ENCODE measurements at places on chromosomes 6 and 20.
A peak's percentile ranks its signal among the peaks of the same experiment; 100 is the strongest.

DNA sequence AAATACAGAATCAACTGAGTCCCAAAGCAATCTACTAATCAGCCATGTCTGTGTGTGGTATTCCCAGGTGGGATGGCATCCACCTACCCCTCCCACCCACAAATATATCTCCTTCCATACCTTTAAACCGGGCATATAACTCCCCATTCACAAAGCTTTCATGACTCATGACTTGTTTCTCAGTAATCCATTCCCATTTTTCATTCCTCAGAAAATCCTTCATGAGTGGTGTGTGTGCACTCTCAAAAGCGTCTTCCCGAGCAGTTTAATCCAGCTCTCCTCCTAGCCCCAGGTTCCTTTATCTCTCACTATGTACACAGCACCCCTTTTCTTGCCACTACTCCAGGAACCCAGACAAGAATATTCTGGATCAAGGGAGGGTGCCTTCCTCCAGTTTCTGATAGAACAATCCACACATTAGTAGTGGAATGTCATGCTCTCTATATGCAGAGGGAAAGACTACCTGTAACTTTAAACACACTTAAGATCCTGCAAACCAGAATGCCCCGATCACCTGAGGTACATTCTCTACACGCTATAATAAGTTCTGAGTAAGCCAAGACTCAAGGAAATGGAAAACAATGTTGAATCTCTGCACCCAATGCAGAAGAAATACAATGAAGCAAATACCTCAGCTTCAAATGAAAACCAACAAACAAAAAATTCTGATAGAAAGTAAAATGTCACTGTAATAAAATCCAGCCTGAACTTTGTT lies 55.7 kb upstream of the IPCEF1 start:
- no peak for DNase-seq

DNA sequence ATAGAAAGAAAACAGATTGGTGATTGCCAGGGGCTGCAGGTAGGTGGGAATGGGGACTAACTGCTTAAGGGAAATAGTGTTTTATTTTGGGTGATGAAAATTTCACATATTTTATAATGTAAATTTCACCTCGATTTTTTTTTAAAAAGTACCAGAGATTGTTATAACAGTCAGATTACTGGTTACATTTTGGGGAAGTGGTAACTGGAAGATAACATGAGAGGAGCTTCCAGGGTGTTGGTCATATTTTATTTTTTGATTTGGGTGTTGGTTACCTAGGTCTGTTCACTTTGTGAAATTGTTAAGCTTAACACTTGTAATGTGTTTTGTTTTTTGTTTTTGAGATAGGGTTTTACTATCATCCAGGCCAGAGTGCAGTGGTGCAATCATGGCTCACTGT lies 17.2 kb upstream of the CRIP3 start:
- DNase-seq, result no peak

GRCh38 chr6:107114213-107114925 lies 946 bp downstream of the BEND3 start:
- DNase-seq, result peak; percentile 63

DNA sequence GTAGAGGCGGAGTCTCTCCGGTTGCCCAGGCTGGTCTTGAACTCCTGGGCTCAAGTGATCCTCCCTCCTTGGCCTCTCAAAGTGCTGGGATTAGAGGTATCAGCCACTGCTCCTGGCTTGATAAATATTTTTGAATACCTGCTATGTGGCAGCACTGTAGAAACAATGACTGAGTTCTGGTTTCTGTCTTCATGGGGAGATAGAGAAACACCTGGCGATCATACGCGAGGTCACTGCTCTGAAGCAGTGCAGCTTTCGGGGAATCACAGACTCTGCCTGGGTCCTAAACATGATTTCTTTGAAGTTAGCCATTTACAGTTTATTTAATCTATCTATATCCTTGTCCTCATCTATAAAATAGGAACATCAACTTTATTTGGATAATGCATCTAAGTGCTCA lies 31.2 kb downstream of the DOK5 start:
- no peak for DNase-seq

DNA sequence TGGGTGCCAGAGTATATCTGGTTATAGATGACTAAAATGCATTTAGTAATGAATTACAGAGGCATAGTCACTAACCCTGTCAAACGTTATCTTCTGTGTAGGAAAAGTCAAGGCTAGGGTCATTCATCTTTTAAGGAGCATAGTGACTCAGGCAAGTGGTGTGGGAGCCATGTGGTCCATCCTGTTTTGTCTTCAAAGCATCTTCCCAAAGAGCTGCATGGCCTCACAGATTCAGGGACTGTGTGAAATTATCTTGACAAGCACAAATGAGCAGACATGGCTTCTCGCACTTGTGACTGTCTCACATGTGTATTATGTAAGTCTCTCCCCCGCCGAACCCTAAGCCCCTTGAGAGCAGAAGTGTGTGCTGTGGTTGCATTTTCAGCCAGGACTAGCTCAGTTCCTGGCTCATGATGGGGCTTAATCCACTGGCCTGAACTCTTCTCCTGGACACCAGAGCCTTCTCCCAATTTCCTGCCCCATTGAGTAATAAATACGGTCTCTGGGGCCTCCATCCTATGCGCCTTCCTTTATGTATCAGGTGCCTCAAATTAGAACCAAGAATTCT lies 769.1 kb downstream of the QKI start:
- DNase-seq, result no peak

GRCh38 chr20:53448426-53448825 lies 145.2 kb downstream of the ZNF217 start:
- DNase-seq, result no peak

DNA sequence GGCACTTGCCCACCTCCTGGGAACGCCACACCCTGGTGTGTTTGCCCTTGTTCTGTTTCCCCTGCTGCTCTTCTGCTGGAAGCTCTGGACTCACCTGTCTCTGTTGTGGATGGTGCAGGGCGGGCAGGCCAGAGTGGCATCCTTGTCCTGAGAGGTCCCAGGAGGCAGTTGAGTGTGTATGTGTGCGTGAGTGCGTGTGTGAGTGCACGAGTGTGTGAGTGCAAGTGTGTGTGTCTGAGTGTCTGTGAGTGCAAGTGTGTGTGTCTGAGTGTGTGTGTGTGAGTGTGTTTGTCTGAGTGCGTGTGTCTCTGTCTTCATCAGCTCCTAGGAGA lies 12.2 kb downstream of the IGF2R start:
- no peak for DNase-seq

DNA sequence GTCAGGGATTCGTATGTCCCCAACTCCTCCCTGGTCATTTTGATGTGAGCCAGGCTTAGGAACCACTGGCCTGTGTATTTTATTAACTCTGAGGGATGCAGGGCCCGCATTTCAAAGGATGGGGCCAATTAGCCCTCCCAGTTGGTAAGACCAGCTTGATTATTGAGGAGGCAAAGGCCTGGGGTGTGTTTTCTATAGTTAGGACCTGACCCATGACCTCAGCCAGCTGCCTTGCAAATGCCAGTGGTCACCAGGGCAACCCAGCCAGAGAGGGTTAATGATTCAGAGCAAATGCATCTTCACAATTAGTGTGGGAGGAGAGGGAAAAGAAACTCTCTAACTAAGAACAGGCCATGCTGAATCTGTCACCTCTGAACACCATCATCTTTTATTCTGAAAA lies 835.4 kb downstream of the MAFB start:
- DNase-seq, result no peak

GRCh38 chr6:107124934-107125348 lies 9.6 kb upstream of the BEND3 start:
- DNase-seq, result no peak

- no peak for DNase-seq
These were observed 263.5 kb downstream of the CBLN4 start for GRCh38 chr20:55741801-55742200.

- no peak for DNase-seq
These were observed 95.2 kb downstream of the EDN1 start for GRCh38 chr6:12385316-12385715.

- DNase-seq, result no peak
These were observed 126.1 kb upstream of the CARMIL1 start for GRCh38 chr6:25153079-25153478.

- no peak for DNase-seq
These were observed 9.3 kb upstream of the ATG5 start for GRCh38 chr6:106334646-106335448.

DNA sequence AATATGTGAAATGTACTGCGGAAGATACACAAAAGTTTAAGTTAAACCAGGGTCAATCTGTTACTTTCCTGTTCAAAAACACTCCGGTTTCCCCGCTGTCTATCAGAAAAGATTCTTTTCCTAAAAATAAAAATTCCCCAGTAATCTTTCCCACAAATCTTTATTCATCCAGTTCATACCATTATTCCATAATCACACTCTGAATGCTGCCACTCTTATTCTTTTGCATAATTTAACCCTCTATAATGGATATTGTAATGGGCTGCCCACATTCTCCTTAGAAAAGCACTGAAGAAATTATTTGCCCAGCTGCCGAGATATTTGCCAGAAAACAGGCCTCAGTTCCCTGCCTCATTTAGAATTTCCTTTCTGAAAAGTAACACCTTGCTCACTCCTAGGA lies 68.6 kb downstream of the EPHA7 start:
- DNase-seq, result no peak

DNA sequence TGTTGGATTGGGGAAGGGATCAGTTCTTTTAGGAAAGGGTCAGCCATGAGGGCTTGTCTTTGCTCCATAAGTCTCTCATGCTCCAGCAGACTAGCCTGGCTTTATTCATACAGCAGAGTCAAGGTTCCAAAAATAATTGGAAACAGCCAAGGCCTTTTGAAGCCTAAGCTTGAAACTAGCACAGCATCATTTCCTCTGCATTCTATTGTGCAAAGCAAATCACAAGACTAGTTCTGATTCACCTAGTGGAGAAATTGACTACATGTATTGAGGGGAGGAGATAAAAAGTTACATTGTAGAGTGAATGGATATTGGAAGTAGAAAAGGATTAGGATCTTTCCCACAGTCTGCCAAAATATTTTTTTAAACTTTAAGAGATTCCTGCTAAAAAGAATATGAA lies 159.3 kb upstream of the PLCB4 start:
- no peak for DNase-seq

DNA sequence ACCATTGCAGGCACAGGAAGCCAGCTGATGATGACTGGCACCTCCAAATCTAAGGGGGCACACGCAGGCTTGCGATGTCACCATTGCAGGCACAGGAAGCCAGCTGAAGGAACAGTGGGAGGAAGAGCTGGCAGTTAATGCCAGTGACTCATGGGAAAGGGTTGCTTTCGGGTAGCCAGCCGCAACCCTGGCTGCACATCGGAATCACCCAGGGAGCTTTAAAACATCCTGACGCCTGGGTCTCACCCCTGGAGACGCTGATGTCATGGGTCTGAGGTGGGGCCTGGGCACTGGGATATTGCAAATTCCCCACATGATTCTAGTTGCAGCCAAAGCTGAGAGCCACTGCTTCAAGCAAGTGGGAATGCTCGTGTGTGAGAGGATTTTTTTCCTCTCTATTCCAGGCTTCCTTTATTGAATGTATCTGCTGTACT lies 16.1 kb upstream of the CCN6 start:
- DNase-seq, result no peak

DNA sequence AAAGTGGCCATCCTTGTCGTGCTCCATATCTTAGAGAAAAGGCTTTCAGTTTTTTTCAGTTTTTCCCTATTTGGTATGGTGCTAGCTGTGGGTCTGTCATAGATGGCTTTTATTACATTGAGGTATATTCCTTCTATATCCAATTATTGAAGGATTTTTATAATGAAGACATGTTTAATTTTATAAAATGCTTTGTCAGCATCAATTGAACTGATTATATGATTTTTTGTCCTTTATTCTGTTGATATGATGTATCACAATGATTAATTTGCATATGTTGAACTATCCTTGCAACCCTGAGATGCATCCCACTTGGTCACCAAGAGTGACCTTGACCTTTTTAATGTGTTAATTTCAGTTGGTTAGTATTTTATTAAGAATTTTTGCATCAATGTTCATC lies 55.1 kb upstream of the VGLL2 start:
- no peak for DNase-seq
